HFF-Myc (cell line): ENCODE measurements at places on chromosomes 3 and 15.

GRCh38 chr15:84773716-84774115 is 25.3 kb downstream of the ZNF592 start:
- no peak for DNase-seq

DNA sequence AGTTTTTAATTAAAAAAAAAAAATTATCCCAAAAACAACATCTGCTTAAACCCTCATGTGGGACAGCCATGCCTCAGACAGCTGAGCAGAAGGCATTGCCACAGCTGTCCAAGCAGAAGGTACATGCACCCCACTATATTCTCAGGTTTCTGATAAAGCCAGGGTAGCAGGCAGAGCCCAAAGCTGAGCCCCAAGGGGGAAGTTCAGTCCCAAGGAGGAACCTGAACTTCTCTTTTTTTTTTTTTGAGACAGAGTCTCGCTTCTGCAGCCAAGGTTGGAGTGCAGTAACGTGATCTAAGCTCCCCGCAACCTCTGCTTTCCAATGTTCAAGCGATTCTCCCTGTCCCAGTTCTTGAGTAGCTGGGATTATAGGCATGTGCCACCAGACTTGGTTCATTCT is 33.2 kb downstream of the MKRN2 start:
- DNase-seq: no peak

DNA sequence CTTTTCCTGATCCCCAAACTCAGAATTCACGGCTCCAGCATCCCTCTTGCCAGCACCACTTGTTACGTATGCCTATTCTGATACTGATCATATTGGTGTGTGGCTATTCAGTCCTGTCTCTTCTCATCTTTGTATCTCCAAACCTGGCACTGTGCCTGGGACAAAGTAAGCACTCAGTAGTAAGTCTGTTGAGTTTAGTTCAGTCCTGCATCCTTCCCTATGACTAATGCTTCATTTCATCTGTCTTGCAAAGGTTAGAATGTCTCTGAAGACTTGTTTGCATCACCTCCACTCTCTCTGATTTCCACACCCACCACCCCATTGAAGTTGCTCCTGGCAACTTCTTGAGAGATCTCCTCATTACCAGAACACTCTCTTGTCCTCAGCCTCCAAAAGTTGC is 80.3 kb downstream of the HMG20A start:
- DNase-seq: no peak

DNA sequence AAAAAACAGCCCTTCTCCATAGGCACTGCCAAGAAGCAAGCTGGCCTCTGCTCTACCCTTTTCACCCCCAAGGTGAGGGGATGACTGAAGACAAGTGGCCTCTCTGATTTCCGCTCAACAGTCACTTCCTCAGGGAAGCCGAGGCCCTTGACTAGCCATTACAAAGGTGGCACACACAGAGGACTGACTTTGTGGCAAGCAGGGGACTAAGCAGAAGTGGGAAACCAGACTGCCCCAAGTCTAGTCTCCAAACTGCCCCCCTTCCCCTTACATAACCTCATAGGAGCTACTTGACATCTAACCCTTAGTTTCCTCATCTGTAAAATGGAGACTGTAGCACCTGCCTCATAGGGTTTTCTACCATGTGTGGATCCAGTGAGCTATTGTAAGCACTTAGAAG is 118.9 kb downstream of the FOXP1 start:
- DNase-seq: no peak

- peak; percentile 50 for DNase-seq
These were observed 176.7 kb upstream of the CADPS start for GRCh38 chr3:63051920-63052319.

DNA sequence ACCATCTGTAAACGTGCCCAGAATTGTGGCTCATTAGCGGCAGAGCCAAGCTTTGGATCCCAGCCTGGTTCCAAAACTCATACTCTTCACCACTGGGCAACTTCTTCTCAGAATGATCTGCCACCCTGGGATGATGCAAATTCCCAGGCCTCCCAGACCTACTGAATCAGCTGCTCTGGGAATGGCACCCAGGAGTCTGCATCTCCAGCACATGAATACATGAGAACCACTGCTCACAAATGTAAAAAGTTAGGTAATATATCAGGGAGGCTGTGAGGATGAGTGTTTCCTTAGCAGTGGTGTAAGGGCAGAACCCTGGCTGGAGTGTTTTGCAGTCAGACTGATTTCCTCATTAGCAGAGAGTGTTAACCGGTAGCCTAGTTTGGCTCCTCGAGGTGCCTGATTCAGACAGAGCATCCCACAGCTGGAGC is 94.2 kb downstream of the LIPC start:
- no peak for DNase-seq

- DNase-seq: no peak
These were observed 201.9 kb downstream of the PDCD6IP start for GRCh38 chr3:34000301-34000700.

GRCh38 chr3:29527246-29527645 is 246.4 kb downstream of the RBMS3 start:
- DNase-seq: no peak

DNA sequence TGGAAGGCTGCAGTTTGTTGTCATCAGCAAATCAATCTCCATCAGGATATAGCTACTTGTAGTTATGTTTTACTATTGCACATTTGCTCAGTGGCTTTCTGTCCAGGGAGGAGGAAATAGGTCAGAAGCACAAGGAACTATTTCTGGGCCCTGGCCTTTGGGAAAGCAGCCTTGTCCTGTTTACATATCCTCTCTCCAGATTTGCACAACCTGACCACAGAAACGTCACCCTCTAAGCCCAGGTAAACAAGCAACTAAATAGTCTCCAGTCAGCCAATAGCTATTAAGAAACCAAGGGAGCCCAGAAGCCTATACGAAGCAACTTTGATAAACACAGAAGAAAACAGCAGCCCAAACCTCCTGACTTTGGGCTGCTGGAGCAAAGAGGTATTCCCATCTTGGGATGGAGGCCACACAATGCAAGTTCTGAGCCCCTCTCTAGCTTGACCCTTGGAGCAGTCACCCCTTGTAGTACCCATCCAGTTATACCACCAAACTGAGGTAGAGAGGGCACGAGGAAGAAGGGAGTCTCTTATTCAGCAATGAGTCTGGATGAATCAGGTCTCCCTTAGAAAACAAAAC is 2.3 kb upstream of the FEM1B start:
- DNase-seq: no peak

DNA sequence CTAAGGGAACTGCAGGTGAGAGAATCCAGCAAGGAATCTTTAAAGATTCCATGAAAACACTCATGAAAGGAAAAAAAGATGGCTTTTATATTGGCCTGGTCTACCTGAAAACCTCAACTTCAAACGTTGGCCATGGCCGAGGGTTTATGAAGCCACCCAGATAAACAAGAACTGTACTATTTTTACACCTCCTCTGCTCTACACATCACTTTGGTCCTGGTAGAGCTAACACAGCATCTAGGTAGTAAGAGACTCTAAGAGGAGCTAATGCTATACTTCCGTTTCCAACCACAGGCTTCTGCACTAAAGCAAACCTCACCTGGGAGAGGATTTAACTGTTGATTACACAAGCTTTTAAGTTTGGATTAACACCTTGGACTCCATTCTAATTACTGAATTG is 466.2 kb downstream of the FGF12 start:
- no peak for DNase-seq

GRCh38 chr3:32912046-32912445 is 39.4 kb upstream of the CCR4 start:
- no peak for DNase-seq

DNA sequence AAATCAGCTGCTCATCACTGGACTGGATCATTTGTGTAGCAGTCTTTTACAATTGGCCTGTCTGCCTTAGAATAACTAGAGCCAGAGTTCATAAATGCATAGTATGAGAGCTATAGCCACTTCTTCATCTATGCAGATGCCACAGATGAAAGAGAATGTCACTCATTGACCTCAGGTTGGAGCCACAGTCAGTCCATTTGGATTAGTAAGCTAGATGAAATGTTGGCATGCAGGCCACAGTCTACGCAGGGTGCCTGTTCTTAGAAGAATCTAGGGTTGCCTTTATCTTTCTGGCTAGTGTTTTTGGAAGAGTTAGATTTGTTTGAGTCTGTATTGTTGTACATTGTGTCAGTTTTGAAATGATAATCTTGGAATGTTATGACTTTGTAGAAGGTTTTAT is 25.4 kb upstream of the EDEM1 start:
- no peak for DNase-seq

DNA sequence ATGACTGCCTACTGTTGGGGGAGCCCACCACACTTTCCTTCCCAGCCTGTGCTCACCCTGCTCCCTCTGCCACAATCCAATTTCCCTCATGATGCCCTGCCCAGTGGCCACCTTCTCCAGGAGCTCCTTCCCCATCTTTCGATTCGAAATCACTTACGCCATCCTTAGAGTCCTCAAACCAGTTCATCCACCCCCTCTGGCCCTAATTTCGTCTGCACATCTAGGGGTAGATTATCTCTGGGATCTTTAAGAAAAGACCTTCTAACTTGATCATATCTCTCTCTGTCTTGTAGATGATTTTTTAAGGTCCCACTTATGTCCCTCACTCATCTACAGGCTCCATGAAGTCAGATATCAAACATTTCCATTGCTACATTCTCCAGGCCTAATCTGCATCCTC is 17.1 kb downstream of the CYP19A1 start:
- no peak for DNase-seq

- DNase-seq: no peak
These were observed 57.5 kb downstream of the FLNB start for GRCh38 chr3:58065700-58066167.

GRCh38 chr3:15055019-15055557 is 10.0 kb downstream of the MRPS25 start:
- DNase-seq: no peak

DNA sequence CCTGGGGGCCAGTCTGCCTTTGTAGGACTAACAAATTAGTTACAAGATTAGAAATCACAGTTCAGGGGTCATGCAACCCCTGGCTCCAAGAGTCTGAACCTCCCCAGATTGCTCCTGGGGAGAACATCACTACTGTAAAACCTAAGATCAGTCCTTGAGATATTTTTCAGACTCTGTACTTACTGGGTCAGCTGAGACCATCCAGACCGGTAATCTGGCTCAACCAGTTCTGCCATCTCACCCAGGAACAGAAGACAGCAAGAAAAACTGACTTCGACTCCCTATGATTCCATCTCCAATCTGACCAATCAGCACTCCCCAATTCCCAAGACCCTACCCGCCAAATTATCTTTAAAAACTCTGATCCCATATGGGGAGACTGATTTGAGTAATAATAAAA is 47.5 kb downstream of the NMD3 start:
- no peak for DNase-seq

GRCh38 chr3:194871143-194871863 is 185.6 kb downstream of the FAM43A start:
- DNase-seq: peak; percentile 88

DNA sequence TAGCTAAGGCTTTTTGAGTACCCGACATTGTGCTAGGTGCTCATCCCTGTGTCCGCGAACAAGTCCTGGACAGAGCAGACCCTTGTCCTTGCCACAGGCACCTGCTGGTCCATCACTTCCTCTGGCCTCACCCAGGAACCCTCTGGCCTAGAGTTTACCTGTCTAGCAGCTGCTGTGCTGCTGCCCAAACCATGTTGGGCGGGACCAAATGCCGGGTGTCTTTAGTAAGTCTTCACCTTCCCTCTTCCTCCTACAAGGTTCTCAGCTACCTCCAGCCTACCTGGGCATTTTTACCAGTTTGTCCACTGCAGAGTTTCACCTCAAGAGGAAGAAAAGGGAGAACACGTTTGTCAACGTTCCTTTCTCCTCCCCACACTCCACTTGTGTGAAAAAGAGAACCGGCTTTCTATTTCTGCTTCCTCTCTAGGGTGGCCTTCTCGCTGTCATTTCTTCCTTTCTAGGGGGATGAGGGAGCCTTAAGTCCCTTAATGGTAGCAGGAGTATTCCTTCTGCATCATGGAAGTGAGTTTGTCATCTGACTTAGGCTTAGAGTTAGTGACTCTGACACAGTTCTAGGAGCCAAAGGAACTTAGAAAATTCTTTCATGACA is 80.4 kb upstream of the GCNT3 start:
- no peak for DNase-seq

DNA sequence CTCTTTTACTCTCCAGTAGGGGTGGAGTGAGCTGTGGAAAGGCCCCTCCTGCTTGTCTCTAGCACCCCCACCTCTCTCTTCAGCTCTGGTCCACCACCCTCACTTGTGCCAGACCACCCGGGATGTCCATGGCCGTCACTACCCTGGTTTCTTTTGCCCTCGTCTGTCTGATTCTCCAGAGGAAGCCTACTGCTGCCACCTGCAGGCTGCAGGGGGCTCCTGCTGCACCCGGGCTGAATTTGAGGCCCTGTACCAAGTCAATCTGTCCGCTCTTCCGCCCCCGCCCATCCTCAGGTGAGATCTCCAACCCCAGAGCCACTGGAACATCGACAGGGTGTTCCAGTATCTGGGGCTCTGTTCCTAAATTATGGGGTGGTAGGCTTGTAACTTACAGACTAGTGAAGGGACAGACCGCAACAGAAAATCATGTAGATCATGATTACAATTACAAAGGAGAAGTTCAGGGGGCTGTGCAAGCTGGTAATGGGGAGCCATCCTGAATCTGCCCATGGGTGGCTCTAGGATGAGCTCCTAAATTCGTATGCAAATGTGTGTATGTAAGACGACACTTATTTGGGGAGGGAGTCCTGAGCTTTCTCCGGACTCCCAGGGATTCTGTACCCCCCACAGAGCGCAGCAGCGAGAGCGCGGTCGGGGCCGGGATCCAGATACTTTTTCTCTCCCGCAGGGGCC is 683 bp upstream of the UNC45A start:
- DNase-seq: peak; percentile 65

DNA sequence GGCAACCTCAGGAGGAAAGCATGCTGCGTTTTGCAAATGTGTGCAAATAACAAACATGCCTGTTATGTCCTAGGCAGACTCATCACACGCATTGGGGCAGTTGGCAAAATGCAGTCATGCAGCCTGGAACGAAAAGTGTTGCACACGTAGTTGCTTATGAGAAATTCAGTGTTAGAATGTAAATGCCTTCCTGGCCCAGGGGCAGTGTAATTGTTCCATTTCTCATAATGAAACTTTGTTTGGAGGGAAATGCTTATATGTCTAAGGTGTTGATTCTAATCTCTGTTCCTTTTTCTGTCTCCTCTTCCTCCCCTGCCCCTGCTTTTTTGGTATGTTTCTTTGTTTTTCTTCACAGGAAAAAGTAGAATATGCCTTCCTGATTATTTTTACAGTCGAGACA is 156.0 kb downstream of the CACNA1D start:
- DNase-seq: no peak

DNA sequence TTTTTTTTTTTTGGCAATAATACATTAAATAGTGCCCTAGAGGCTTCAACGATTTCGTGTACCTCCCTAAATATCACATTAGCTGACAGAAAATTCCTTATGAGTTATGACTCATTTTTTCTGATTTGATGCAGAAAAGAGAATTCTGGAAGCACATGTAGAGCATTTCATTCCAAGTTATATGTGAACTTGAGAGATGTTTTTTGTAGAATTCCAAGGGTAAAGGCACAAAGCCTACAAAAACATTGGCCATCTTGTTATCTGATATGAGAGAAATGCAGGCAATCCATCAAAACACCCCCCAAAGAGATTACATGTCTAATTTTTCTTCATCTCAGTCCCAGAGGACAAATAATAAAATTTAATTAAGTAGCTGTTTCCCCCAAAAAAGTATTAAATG is 6.7 kb upstream of the PFN2 start:
- DNase-seq: no peak
